ENCODE measurements at places on chromosomes 3 and 15.

- DNase-seq: no peak
Observed at GRCh38 chr3:59772416-59773408, 722.9 kb upstream of the CFAP20DC start.

- DNase-seq: no peak
Observed at GRCh38 chr3:38046821-38047220, 7.8 kb downstream of the DLEC1 start.

- DNase-seq: no peak
Observed at GRCh38 chr15:45225506-45226273, 26.3 kb upstream of the SLC28A2 start.

DNA sequence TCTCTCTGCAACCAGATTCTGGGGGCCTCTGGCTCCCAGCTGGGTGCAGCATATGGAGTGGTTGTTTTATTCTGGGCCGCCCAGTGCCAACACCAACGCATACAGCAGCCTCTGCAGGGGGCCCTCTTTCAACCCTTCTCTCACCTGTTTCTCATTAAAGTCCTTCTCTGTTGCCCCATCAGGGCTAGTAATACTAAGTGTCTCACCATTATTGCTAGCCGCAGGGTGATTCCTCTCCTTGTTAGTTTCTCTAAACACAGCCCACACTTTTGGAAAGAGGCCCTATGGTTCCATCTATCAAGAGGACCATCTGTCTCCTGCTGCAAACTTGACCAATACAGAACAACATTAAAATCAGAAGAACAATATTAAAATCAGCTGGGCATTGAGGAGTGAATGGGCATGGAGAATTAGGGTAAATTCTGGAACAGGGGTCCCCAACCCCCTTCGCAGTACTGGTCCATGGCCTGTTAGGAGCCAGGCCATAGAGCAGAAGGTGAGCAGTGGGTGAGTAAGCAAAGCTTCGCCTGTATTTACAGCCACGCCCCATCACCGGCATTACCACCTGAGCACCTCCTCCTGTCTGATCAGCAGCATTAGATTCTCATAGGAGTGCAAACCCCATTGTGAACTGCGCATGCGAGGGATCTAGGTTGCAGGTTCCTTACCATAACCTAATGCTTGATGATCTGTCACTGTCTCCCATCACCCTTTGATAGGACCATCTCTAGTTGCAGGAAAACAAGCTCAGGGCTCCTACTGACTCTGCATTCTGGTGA lies 36.5 kb downstream of the ALS2CL start:
- DNase-seq: no peak

- DNase-seq: no peak
Observed at GRCh38 chr3:109396806-109397205, 59.5 kb upstream of the DPPA4 start.

DNA sequence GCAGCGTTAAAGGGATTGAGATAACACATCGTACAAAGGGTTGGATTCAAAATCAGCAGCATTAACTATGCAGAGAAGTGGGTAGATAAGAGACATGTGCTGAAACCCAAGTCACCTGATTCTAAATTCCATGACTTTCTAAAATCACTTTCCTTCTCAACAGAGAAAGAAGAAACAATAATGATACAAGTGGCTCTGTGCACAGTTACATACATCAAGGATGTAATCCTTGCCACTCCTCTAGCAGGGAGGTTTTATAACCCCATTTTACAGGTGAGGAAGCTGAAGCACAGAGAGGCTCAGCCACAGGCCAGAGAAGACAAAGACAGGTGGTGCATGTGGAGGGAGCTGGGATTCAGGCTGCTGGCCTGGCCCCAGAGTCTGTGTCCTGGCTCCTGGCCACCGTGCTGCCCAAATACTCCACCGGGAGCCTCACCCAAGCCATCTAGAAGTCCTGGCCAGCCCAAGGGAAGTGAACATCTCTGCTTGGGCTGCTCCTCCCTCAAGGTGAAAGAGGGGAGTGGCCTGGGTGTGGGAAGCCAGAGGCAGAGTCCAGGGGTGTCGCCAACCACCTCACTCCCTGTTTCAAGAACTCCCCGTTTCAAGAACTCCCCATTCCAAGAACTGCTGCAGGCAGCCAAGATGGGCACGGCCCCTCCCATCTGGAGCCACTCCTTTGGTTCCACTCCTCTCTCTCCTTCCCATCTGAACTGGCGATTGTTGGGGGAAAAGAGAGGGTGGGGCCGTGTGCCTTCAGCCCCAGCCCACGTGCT lies 147.1 kb downstream of the NUP210 start:
- DNase-seq: no peak

DNA sequence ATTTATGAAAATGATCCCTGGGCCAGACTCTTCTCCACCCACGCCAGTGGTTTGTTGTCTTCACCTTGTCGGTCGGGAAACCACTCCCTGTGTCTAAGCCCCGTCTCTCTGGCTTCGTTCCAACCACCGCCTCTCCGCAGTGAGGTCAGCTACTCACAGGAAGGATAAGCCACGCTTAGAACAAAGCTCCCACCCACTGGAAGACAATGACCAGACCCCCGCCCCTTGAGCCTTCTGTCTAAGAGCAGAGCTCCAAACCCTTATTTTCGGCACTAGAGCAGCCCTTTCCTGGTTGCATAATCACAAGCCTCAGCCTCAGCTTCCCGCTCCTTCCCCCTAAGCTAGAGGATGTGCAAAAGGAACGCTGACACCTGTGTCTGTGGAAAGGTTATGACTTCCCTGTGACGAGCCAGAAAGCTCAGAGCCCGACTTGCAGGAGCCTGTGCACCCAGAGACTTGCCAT lies 114.9 kb upstream of the MEF2A start:
- no peak for DNase-seq

GRCh38 chr3:152621006-152621868 lies 213.7 kb upstream of the P2RY1 start:
- DNase-seq: no peak

DNA sequence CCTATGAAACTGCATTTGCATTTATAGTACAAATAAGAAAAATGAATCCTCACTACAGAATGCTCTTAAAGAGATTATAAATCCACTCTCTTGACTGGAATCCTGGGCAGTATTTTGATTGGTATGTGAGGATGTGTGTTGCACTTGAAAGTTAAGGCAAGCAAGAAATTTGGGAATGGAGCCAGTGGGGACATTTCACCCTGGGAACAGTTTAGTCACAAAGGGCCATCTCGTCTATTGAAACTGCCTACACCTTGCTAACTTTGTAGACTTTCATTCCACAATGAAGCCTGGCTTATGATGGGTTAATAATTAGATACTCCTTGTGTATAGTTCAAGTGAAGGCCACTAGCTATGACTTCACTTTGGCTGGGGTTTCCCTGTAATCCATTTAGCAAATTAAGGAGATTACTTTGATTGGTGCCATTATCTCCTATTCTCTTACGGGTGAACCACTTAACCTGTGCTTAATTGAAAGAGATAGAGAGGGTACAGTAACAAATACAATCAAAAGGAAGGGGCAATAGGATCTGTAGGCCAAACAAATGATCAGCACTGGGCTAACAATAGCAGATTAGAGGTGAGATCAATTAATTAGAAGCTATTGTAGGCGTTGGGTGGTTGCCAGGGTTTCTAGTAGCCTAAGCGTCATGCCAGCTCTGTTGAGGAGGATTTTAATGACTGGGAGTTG lies 146.9 kb upstream of the RARB start:
- no peak for DNase-seq

- no peak for DNase-seq
Observed at GRCh38 chr15:41689834-41690233, 29.6 kb downstream of the MGA start.
